ENCODE measurements at places on chromosomes 3 and 15.

- DNase-seq = no peak
Observed at GRCh38 chr15:87986776-87987175, 269.8 kb downstream of the NTRK3 start.

GRCh38 chr3:474828-475227, 278.3 kb downstream of the CHL1 start:
- DNase-seq = no peak

GRCh38 chr3:28982906-28983305, 298.0 kb upstream of the RBMS3 start:
- no peak for DNase-seq

- DNase-seq = no peak
Observed at GRCh38 chr3:87288446-87288845, 12.1 kb upstream of the POU1F1 start.

DNA sequence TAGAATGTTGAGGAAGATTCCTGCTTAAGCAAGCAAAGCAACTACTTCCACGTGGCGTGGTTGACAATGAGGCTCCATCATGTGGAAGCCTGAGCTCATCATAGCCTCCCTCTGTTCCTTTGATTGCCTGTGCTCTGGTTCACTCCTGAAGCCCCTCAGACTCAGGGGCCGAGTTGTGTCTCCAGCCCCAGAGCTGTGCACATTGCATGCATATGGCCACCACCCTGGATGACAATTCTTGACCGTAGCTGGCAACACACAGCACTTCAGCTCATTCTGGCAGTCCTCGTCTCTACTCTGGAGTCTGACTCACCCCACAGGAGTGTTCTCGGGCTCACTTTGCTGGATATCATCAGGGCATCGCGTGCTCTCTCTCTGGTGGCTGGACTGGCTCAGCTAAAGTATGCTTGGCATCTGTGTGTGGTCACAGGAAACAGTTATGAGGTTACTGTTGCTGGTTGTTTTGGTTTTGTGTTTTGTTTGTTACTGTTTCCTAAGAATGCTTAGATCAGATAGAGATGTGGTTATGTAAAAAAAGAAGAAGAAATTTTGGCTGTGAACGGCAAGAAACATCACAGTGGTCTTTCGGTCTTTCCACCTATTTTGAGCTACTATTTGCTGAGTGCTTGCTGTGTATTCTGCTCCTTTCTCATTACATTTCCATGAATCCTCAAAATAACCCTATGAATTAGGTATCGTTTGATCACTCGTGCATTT, 41.6 kb upstream of the MRPS22 start:
- DNase-seq = peak; percentile 49

DNA sequence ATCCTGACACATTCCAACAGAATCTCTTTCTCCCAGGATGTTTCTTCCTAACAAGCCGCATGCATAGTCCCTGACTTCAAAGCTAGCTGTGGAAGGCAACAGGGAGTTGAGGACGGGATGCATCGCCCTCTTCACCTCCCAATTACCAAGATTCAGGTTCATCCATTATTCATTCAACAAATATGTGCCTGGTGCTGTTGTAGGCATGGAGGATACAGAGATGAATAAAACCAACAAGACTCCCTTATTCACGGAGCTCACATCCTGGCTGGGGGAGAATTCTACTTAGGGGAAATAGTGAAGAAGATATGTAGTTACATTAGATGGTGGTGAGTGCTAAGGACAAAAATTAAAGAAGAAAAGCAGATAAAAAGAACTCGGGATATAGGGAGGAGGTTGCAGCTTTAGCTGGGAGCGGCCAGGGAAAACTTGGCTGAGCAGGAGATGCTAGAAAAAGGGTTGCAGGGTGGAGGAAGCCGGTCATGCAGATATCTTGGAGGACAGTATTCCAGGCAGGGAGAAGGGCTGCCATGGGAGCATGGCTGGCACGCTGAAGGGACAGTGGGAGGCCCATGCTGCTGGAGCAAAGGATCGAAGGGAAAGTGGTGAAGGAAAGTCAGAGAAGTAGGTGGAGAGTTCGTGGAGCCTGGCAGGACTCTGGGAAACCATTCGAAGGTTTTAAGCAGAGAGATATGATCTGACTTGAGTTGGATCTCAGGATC, 5.0 kb downstream of the ITGB5 start:
- no peak for DNase-seq

DNA sequence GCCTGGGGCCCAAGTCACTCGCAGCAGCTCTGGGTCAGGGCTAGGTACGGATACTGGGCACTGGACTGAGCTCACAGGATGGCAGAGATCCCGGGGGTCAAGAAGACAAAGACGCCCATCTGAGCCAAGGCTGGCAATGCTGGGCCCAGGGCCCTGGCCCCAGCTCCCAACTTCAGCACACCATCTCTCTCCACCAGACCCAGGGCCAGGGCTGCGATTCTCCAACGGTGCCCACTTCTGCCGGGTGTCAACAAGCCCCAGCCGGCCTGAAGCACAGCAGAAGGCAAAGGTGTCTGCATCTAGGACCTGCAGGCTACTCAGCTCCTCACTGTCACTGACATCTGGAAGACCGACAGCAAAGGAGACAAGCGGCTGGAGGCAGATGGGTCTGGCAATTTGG, 8.6 kb downstream of the WDR73 start:
- no peak for DNase-seq
